Endothelial cell (in vitro differentiated cells): ENCODE measurements at places on chromosomes 1 and 21. TPM values are rescaled to one million over a fixed set of nuclear protein-coding genes. Genes with fewer than 3 reads are reported as not detected.

DNA sequence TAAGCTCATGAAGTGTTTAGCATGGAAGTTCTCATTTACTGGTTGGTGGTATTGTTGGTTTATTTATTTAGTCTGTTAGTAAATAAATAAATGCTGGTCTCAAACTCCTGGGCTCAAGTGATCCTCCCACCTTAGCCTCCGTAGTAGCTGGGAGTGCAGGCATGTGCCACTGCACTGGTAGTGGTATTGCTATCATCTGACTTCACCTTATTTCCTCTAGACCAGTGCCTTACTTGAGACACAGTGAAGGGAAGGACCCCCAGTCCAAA is 1.4 kb upstream of the SLC2A1 start:
- no peak overlapping the region for H3K27ac ChIP-seq
- H3K4me3 ChIP-seq, result peak overlapping the region; percentile 96
- peaks cover 61% of the 10 kb centered on the region for H3K4me1 ChIP-seq
- no peak for DNase-seq

- H3K4me1 ChIP-seq, result peaks cover 9% of the 10 kb centered on the region
- no peak for DNase-seq
- no peak overlapping the region for H3K4me3 ChIP-seq
- H3K27me3 ChIP-seq, result peaks cover 1% of the 10 kb centered on the region
- no peaks in the 10 kb centered on the region for H3K36me3 ChIP-seq
- no peak overlapping the region for H3K27ac ChIP-seq
Observed at GRCh38 chr1:55428944-55429931, 214.1 kb upstream of the USP24 start.

DNA sequence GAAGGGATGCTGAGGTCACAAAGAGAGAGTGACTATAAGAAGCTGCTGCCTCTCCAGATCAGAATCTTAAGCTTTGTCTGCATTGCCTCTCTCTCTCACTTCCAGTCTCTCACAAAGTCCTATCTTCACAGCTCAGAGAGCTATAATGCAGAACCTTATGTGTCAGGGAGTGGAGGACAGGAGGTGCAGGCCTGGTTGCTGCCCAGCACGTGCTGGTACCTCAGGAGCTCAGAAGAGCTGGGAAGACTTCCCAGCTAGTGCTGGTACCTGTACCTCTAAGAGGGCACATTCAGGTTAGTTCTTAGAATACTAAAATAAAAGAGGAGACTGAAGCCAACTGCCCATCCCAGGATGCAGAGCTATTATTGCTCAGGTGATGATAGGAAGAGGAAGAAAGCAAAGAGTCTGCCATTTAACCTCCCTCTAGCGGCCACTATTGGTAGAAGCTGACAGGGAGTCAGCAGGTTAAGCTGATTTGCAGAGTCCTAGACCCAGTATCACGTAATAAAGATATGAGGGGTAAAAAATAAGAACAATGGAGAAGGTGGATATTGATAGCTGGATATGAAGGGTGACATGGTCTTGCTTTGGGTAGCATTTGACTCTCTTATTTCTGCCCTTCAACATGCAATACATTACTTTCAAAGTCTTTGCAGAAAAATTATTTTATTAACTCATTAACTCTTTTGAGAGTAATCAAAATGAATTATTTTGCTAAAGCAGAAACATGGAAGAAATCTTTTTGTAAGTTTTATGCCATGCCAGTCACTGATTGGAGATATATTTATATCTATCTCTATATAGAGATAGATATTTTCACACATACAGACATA is 138.1 kb upstream of the HMCN1 start:
- no peak overlapping the region for H3K4me3 ChIP-seq
- H3K27me3 ChIP-seq, result no peaks in the 10 kb centered on the region
- H3K36me3 ChIP-seq, result no peaks in the 10 kb centered on the region

CD160 gene
- not detected for total RNA-seq

DNA sequence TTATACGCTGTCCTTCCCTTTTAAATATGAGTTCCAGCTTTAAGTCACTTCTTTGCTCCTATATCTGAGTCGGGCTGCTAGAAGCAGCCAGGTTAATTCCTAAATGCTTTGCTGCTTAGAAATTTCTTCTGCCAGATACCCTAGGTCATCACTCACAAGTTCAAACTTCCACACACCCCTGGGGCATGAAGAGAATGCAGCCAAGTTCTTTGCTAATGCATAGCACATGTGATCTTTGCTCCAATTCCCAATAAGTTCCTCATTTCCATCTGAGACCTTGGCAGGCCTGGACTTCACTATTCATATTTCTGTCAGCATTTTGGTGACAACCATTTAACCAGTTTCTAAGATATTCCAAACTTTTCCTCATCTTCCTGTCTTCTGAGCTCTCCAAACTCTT is 14.5 kb upstream of the APP start:
- H3K4me1 ChIP-seq, result no peaks in the 10 kb centered on the region
- no peak overlapping the region for H3K4me3 ChIP-seq
- no peaks in the 10 kb centered on the region for H3K27me3 ChIP-seq

AQP10 gene
- not detected for total RNA-seq

DNA sequence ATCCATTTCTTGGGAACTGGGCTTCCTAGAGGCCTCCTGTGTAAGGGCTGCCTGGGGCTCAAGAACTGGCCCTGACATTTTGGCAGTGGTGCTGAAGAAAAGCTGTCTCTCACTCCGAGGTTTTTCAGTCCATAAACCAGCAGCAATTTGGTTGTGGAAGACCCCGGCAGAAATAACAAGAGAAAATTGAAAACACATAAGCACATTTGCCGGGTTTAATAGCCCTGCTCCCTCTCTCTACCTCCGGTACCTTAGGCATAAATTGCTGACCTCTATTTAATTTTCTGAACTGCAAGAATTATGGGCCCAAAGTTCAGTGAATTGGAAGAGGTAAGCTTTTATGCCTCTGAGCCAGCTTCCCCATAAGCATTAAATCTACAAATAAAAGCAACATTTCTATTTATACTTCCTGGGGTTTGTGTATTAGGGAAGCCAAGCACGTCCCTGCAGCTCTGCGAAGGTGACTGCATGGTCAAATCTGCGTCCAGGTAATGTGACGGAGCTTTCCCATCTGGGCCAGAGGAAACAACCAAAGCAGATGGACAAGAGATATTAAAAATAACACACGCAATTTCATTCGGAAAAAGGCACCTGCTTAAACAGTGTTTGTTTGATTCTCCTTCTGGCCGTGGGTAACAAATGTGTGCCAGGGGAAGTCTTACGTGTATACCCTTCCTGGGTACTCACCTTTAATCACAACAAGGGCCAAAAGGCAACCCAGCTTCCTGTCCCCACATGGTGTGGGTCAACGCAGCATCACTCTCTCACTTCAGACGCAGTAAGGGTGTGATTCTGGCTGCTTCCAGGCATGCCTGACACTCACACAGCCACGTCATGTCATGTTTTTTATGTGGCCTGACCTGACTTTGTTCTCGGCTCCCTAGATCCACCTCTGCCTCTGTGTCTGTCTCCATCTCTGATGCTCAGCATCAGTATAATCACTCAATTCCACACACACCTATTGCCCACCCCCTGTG is 69.2 kb downstream of the PAPPA2 start:
- peaks cover 3% of the 10 kb centered on the region for H3K27me3 ChIP-seq
- no peaks in the 10 kb centered on the region for H3K36me3 ChIP-seq
- no peak overlapping the region for H3K27ac ChIP-seq
- peaks cover 3% of the 10 kb centered on the region for H3K4me1 ChIP-seq
- H3K4me3 ChIP-seq, result no peak overlapping the region

DNA sequence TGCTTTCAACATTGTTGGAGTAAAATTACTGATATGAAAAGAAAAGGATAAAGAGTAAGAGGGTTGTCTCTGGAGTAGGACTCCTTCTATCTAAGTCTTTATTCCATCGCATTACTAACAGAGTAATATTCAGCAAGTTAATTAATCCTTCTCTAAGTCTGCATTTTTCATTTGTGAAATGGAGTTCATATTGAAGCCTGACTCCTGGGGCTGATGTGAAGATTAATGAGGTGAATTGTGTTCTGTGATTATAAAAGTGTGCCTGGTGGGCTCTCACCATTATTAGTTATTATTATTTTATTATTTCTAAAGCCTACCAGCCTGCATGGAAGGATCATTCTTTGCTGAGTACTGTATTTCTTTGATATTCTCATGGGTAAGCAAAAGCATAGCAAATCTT is 1096.7 kb downstream of the KCNT2 start:
- no peaks in the 10 kb centered on the region for H3K27me3 ChIP-seq
- no peaks in the 10 kb centered on the region for H3K4me1 ChIP-seq
- no peaks in the 10 kb centered on the region for H3K36me3 ChIP-seq

DNA sequence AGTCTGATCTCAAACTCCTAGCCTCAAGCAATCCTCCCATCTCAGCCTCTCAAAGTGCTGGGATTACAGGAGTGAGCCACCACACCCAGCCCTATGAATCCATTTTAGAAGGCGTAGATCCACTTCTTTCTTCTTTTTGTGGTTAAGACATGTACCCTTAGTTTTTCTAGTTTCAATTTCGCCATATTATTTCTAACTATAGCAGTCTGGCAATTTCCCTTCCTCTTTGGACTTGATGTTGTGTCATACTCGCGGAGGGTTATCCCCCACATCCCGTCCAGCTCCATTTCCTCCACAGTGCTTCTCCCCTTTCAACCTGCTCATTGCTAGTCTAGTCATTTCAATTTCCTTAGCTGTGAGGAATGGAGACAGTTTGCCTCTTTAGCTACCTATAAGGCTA is 5.2 kb upstream of the LRRC8D start:
- DNase-seq, result no peak
- H3K27me3 ChIP-seq, result peaks cover 5% of the 10 kb centered on the region
- peaks cover 17% of the 10 kb centered on the region for H3K4me1 ChIP-seq
- peaks cover 4% of the 10 kb centered on the region for H3K36me3 ChIP-seq

TBX19 gene
- 1.1 TPM for total RNA-seq

TENT5C gene
- total RNA-seq, result 0.05 TPM

- H3K4me1 ChIP-seq, result peaks cover 7% of the 10 kb centered on the region
- no peak for DNase-seq
- H3K27ac ChIP-seq, result no peak overlapping the region
Observed at GRCh38 chr1:145751491-145752037, 32.3 kb downstream of the CD160 start.

- no peak overlapping the region for H3K4me3 ChIP-seq
- no peaks in the 10 kb centered on the region for H3K27me3 ChIP-seq
- no peaks in the 10 kb centered on the region for H3K4me1 ChIP-seq
- no peak for DNase-seq
Observed at GRCh38 chr1:244826712-244827111, 8.7 kb upstream of the COX20 start.

GRCh38 chr1:159775716-159776115 is 5.0 kb upstream of the DUSP23 start:
- no peak overlapping the region for H3K4me3 ChIP-seq
- no peak for DNase-seq
- H3K36me3 ChIP-seq, result no peaks in the 10 kb centered on the region
- peaks cover 34% of the 10 kb centered on the region for H3K4me1 ChIP-seq

PAQR6 gene
- 8.4 TPM for total RNA-seq

DNA sequence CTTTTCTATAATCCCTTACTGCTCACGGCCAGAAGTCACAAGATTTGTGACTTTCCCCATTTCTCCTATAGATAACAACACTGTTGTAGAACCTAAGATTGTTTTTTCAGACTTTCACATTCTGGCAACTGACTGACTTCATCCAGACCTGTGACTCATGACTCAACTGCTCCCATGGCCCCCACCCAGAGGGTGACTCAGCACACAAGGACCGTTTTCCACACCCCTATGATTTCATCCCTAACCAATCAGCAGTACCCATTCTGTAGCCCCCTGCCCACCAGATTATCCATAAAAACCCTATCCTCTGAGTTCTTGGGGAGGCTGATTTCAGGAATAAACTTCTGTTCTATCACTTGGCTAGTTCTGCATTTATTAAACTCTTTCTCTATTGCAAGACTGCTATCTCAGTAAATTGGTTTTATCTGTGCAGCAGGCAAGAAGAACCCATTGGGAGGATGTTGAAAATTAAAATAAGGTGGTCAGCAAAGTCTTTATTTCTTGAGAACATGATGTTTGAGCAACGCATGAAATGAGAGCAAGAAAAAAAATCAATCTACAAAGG is 79.7 kb downstream of the NGF start:
- peaks cover 4% of the 10 kb centered on the region for H3K27me3 ChIP-seq
- H3K36me3 ChIP-seq, result peaks cover 10% of the 10 kb centered on the region
- H3K27ac ChIP-seq, result no peak overlapping the region
- peak overlapping the region; percentile 65 for H3K4me3 ChIP-seq

DNA sequence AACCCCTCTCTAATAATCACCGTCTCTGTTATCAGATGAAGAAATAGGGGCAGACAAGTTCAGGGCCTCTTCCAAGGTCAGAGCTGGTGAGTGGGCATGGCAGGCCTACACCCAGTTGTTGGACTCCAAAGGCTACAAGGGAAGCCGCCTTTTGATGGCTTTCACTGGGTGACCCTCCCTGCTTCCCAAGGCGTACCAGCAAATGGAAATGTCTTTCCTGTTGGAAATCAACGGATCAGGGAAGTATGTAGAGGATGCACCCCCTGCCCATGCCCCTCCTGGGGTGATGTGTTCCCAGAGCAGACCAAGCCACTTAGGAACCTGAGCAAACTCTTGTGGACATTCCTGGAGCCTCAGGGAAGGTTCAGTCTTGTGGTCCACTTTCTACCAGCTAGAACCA is 47.4 kb downstream of the LGR6 start:
- no peaks in the 10 kb centered on the region for H3K4me1 ChIP-seq
- peaks cover 2% of the 10 kb centered on the region for H3K27me3 ChIP-seq
- no peak overlapping the region for H3K4me3 ChIP-seq
- peak; percentile 0 for DNase-seq

DNA sequence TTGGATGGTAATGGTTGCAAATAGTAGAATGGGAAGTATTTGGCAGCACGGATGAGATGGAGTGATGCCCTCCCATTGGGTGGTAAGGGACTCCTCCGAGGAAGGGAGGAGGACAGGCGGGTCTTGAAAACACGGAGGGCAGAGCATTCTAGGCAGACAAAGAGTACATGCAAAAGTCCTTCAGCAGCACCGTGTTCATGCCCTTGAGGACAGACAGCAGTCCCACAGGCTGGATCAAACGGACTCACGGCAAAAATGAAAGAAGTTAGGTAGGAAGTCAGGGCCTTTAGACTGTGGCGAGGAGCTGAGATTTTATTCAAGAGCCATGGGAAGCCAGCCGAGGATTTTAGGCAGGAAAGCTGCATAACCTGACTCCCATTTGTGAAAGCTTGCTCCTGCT is 253.9 kb downstream of the RHOU start:
- no peak overlapping the region for H3K4me3 ChIP-seq
- peaks cover 10% of the 10 kb centered on the region for H3K27me3 ChIP-seq
- no peaks in the 10 kb centered on the region for H3K36me3 ChIP-seq
- DNase-seq, result no peak
- H3K27ac ChIP-seq, result no peak overlapping the region
